ENCODE measurements at places on chromosomes 2 and 18. TPM values are rescaled to one million over a fixed set of nuclear protein-coding genes. Genes with fewer than 3 reads are reported as not detected.

TLX2 gene
- total RNA-seq = not detected

L3MBTL4 gene
- not detected for total RNA-seq

ZNF804A gene
- 0.27 TPM for total RNA-seq

TACR1 gene
- not detected for total RNA-seq

CRYGC gene
- total RNA-seq = not detected

G6PC2 gene
- total RNA-seq = not detected

CACNB4 gene
- 0.18 TPM for total RNA-seq

LRRC30 gene
- total RNA-seq = not detected

NPHP1 gene
- 2.7 TPM for total RNA-seq

SP100 gene
- total RNA-seq = 103 TPM
